ENCODE measurements at places on chromosomes 16 and 17.

DNA sequence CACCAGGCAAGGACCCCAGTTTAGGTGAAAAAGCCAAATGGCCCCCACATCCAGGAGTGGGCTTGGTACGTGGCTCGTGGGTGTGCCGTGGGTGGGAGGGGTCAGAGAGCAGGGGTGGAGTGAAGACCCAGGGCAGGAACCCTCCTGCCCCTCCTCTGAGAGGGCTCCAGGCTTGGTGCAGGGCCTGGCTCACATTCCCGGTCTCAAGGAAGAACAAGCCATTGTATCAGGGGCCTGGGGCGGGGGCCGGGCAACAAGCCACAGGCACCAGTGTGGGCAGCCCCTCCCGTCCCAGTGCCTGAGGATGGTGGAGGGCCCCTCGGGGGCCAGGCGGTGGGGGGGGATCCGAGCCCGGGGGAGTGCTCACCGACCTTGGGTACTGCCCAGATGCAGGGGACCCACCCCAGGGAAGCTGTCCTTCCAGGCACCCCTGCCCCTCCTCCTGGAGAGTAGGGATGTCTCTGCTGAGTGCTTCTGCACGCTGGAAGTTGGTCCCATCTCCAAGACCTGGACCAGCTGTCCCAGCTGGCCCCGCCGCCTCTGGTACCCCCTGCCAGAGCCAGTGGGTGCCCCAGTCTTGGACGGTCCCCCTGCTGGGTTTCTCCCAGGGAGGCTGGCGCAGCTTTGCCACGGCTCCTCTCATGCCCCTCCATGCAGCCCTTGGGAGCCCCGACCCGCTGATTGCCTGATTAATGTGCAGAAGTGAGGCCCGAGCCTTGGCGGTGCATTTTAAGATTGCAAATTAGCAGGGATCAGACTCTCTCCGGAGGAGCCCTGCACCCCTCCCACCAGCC lies 83.7 kb downstream of the RTN4RL1 start:
- DNase-seq = no peak

DNA sequence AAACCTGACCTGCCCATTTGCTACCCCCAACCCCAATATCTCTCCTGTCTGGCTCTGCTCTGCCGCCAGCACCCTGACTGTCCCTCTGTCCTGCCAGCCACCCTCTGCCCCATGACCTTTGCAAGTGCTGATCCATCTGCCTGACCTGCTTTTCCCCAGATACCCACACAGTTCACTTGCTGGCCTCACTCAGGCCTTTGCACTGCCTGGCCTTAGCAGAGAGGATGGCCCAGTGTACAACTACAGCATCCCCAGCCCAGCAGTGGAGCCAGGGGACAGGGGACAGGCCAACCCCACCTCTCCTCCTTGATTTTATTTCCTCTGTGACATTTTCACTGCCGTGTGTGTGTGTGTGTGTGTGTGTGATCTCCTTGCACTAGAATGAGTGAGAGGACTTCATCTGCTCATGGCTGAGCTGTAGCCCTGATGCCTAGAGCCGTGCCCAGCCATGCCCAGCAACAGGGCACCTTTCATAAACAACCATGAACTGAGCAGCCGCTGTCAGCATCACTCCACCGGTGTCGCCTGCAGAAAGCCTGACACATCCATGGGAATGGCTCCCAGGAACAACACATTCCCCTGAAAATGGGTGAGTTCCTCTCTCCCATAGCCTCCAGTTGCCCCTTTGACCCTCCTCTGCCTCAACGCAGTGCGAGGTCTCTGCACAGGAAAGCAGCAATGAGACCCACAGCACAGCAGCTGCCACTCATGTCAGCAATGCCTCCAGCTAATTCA lies 36.0 kb upstream of the RBFOX3 start:
- no peak for DNase-seq

GRCh38 chr16:25875956-25876598 lies 184.3 kb downstream of the HS3ST4 start:
- DNase-seq = no peak

- DNase-seq = no peak
Observed at GRCh38 chr17:45906237-45906636, 11.9 kb downstream of the MAPT start.

DNA sequence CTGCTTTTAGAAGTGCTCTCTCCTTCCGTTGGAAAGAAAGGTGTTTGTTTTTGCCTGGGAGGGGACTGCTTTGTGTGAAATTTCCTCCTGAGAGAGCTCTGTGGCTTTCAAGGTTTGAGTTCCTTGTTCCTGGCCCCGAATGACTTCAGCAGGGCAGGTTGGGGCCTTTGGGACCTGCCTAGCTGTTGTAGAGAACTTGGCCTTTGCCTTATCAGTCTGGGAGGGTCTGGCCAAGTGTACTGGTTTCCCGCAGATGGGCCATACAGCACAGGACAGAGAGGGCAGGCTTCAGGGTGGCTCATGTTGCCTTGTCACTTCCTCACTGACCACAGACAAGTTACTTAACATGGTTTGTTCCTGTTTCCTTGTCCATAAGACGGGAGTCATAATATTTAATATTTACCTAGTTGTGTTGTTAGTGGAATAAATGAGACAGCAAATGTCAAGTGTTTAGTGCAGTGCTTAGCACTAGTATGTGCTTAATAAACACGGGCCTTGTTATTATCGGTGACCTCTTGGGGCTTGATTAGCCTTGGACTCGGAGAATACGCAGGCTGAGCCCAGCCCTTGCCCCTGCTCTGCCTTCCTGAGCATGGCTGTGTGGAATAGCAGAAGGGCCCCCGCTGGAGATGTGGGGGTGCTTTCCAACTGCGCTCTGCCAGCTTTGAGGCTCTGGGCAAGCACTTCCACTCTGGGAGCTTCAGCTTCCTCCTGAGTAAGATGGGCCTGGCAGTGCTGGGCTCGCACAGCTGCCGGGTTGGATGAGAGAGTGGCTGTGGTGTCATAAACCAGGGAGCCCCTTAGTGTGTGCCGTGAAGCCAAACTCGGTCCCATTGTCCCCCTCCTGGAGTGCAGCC lies 6.6 kb downstream of the PRSS8 start:
- DNase-seq = no peak

DNA sequence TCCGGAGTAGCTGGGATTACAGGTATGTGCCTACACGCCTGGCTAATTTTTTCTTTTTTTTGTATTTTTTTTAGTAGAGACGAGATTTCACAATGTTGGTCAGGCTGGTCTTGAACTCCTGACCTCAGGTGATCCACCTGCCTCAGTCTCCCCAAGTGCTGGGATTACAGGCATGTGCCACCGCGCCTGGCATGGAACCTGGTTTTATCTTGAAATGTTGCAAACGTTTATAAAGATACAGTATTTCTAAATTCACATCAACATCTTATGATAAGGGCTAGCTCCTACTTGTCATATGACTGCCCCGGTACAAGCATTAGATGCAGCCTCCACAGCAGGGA lies 1.5 kb upstream of the IST1 start:
- no peak for DNase-seq

DNA sequence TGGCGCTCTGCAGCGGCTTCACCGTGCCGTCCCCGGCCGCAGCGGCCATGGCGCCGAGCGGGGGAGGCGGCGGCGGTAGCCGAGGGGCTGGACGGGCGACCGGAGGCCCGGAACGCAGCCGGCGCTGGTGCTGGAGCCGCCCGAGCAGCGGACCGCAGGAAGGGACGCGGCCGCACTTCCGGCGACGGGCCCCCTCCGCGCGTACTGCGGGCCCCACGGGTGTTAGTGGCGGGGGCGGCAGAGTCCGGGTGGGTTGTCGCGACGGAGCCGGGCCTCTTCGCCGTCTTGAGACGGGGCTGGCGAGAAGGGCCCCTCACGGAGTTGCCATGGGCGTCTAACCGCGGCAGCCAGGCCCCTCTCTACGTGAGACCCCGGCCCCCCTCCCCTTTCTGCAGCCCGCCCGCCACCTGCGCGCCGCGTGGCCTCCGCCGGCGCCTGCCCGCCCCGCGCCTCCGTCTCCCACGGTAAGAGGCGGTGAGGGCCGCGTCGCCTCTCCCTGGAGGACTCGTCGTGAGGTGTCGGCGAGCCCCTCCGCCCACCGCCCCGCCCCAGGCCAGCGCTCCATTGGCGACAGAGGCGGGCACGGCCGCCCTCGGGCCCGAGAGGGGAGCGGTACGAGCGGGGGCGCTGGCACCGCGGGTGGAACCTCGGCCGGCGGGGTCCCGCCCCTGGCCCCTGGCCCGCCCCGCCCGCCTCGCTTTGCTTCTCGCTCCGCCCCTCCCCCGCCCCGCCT lies at the start of the genes VPS9D1 and ZNF276:
TSS of gene VPS9D1 (minus strand) at position 86 of the 733 bp plus-strand sequence. CDS start at position 49, 37 bp downstream.
TSS of gene ZNF276 (plus strand) at position 725 of the 733 bp plus-strand sequence. CDS start 104 bp downstream, outside the sequence.
- DNase-seq = peak; percentile 24

DNA sequence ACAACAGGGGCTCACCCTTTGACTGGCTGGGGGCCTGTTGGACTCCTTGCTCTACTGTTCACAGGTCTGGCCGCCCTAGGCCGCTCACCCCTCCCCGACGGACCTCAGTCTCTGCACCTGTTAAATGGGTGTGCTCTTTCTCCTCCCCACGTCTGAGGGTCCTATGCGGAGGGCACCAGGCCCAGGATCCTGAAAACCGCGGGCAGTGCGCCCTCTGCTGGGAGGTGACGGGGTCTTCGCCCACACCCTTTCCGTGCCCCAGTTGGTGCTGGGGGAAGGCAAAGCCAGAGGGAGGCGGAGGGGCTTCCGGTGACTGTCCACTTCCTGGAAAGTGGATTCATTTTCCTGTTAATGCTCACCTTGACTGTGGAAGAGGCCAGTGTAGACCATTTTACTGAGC lies 1010.9 kb downstream of the KCNJ18 start:
- no peak for DNase-seq

DNA sequence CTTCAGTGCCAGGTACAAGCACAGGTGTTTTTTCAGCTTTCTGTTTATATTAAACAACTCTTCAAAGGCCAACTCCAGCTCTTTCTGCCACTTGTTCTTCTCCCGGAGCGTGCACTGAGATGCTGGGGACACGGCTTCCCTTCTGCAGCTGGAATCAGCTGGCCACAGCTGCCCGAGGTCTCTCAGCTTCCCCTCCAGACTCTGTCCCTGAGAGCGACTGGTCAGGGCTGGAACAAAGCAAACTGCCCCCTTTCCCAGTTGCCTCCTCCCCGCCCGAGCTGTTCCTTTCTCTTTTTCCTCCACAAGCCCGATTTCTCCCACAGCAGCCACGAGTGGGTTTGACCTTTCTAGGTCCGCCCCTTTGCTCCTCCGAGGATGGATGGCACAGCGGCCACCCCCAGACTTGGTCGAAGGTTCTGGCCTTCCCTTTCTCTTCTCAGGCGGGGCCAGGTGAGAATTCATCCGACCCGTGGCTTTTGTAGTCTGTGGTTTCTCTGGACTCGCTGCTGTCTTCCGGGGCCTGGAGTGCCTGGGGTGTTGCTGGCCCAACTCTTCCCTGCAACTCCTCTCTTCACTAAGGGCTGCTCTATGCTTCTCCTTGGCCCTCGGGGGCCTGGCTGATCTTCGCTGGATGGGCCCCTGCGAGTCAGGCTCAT lies 11.5 kb downstream of the CEP295NL start:
- no peak for DNase-seq

GRCh38 chr17:10271106-10271562 lies 72.7 kb upstream of the GAS7 start:
- no peak for DNase-seq

GRCh38 chr16:72752004-72752695 lies 295.8 kb downstream of the ZFHX3 start:
- DNase-seq = no peak

GRCh38 chr17:53462393-53462811 lies 360.3 kb upstream of the KIF2B start:
- peak; percentile 22 for DNase-seq

GRCh38 chr17:16269658-16270057 lies 52.6 kb downstream of the PIGL start:
- DNase-seq = peak; percentile 36

DNA sequence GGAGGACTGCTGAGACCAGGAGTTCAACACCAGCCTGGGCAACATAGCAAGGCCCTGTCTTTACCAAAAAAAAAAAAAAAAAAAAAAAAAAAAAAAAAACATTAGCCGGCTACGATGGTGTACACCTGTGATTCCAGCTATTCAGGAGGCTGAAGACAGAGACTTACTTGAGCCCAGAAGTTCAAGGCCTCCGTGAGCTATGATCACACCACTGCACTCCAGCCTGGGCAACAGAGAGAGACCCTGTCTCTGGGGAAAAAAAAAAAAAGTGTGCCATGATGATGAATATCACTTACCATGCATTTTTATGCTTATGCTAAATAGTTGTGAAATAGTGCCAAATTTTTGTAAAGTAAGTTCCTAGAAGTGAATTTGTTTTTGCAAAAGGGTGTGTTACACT lies 197.0 kb downstream of the LGALS9B start:
- DNase-seq = no peak

DNA sequence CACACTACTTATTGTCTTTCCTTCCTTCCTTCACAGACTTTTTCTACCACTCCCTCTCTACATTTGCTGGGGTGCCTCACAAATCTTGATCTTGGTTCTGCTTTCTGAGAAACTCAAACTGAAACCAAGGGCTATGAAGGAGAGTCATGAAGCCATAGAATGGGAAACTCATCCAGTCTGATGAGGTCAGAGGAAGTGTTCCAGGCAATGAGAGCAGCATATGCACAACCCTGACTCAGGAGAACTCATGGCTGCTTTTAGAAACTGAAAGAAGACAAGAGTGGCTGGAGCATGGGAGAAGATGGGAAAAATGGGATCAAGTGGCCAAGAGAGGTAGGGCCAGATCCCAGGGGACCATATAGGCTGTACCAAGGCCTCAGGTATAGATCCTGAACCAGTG lies 130.0 kb upstream of the TOX3 start:
- no peak for DNase-seq

DNA sequence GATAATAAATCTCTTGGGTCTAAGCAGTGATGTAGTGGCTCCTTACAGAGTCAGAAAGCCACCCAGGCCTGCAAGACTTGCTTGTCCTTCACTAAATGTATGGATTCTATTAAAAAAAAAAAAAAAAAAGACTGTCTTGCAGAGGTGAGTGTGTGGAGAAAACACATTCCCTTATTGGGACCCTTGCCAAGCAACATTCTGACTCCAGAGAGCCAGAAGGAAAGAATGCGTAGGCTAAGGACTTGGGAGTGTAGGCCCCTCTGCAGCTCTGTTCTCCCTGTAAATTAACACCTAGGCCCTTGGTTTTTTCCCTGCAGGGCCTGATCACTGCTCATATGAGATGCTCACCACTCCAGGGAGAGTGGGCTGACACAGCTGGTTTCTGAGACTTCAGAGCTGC lies 17.8 kb downstream of the SCPEP1 start:
- DNase-seq = no peak

DNA sequence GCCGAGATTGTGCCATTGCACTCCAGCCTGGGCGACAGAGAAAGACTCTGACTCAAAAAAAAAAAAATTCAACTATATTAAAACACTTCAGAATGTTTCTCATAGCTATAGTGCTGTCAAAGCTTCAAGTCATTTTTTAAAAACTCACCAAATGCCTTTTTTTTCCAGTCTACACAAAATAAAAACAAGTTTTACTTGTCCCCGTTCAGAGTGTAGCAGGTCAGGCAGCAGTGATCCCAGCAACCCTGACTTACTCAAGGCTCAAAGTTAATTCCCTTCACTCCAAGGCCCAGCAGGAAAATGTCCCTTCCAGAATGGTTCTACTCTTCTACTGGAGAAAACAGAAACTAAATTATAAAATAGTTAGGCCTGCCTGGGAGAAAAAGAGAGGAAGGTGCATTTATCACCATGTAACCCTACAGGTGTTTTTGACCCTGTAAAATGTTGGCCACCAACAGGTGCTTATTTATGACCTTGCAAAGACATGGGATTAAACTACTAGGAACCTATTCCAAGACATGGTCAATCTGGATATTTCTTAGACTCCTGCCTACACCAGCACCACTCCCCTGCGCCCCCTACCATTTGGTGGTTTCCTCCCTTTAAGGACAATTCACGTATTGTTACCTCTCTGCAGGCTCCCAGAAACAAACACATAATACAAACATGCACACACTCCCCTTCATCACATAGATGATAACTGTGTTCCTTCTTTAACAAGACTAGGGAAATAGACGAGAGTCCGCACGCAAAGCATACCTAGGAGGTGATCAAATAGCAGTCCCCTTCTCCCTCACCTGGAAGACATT lies 5.4 kb downstream of the AMFR start:
- DNase-seq = no peak

GRCh38 chr16:21023509-21024202 lies 123.1 kb downstream of the LYRM1 start:
- no peak for DNase-seq

Data from fibroblast of skin of left biceps (primary cell).